ENCODE measurements at places on chromosomes 6 and 20.

DNA sequence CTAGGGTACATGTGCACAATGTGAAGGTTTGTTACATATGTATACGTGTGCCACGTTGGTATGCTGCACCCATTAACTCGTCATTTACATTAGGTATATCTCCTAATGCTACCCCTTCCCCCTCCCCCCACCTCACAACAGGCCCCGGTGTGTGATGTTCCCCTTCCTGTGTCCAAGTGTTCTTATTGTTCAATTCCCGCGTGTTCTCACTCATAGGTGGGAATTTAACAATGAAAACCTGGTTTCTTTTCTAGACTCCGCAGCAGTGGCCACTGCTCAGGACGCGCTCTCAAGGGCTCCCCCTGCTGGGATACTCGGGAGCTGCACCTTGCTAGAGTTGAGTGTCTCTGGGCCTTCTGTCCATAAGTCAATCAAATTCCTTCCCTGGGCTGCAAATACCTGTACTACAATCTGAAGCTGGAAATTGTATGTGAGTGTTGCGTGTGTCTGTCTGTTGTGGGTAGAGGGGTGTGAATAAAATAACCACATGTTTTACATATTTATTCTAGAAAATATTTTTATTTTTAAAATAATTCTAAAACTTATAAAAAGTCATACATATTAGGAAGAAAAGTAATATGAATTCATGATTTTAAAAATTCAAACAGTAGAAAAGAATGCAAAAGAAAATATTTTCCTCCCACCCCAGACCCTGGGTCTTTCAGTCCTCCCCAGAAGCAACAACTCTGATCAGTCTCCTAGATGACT is 8.2 kb upstream of the CEP250 start:
- DNase-seq: peak; percentile 92

DNA sequence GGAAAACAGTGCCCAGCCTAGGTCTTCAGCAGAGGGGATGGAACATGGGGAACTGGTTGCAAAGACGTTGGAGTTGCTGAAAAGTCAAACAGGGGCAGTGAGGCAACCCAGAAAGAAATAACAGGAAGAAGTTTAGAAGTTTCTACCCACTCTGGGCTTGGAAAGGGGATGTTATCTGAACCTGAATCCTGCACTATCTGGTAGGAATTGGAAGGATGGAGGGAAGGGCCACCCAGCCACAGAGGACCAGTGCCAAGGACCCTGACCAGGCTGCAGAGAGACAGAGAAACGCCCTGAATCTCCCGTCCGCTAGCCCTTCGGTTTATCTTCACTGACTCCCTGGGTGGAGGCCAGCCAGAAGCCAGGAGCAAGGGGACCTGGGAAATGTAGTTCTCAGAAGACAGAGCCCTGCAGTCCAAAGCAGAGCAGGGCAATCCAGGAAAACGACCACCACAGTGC is 217.3 kb upstream of the RREB1 start:
- no peak for DNase-seq

- no peak for DNase-seq
These were observed 293.5 kb downstream of the PRL start for GRCh38 chr6:22003287-22003686.

- DNase-seq: peak; percentile 64
These were observed 8.3 kb downstream of the PI16 start for GRCh38 chr6:36962874-36963273.

DNA sequence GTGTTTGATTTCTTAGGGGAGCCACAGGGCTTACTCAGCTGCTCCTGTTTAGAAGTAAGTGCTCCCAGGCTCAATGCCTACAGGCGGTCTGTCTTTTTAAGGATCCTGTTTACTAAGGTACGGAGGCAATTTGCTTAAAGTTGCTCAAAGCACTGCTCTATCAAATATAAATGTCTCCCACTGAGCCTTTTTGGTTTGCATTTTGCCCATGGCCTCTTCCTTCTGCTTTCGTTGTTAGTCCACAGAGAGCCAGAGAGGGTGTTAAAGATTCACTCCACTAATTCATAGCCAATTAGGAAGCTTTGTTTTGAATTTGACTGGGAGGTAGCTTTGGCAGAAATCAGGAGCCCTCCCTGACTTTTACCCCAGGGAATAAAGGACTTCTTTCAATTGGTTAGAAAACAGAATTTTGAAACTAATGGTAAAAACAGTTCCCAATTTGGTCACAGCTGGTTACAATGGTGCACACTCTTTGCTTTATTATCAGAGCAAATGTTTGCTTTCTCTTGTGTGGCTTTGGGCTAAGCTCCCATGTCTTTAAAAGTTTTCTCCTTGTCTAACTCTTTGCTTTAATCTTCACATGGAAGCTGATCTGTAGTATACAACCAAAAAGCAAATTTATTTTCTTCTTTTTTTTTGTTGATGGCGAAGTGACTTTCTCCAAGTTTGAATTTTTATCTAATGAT is 126.2 kb downstream of the IMPG1 start:
- DNase-seq: no peak

DNA sequence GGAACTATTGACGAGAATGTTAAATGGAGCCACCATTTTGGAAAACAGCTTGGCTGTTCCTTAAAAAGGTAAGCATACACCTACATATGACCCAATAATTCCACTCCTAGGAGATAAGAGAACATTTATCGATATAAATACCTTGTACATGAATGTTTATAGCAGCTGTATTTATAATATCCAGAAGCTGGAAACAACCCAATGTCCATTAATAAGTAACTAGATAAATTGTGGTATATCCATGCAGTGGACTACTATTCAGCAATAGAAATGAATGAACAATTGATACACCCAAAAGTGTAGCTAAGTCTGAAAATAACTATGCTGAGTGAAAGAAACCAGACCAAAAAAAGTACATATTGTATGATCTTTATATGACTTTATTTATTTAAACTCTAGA is 42.2 kb upstream of the ADIG start:
- no peak for DNase-seq

Measured in activated T-cell treated with anti-CD3 and anti-CD28 coated beads for 1 hour (primary cell).